Stimulated activated CD8-positive, alpha-beta memory T cell treated with anti-CD3 and anti-CD28 coated beads, Interleukin-15, amount 100 ng/mL, for 1 hour (primary cell): ENCODE measurements at places on chromosomes 1 and 21.

DNA sequence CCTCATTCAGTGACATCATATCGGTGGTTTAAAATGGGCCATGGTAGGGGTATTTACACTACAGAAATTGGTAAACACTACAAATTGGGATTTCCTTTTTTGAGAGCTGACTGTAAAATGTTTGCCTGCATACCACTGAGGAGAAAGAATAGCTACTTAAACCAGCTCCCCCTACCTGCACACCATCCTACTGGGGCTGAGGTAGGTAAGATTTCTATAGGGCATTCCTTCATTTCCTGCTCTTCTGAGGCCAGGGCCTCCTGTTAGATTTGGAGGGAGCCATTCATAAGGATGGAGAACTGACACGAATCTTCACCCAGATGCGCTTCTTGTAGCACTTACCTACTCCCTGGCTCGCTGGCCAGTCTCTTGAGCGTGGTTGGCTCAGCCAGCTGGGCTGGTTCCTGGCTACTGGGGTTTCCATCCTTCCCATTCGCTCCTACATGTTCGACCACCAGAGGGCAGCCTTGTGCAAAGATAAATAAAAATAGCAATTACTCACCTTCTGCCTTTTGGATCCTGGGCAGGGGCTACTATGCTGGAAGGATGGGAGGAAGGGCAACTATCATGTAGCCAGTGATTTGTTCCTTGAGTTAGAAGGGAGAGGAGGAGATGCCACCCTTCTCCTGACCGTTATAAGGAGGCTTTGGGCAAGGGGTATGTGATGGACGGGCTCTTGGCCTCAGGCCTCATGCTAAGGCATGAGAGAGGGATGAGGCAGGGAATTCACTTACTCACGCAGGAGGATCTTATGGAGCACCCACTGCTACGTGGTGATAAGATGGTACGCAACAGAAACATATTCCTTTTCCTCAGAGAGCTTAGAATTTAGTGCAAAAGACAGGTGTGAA is 10.7 kb downstream of the OPTC start:
- peak; percentile 65 for DNase-seq

DNA sequence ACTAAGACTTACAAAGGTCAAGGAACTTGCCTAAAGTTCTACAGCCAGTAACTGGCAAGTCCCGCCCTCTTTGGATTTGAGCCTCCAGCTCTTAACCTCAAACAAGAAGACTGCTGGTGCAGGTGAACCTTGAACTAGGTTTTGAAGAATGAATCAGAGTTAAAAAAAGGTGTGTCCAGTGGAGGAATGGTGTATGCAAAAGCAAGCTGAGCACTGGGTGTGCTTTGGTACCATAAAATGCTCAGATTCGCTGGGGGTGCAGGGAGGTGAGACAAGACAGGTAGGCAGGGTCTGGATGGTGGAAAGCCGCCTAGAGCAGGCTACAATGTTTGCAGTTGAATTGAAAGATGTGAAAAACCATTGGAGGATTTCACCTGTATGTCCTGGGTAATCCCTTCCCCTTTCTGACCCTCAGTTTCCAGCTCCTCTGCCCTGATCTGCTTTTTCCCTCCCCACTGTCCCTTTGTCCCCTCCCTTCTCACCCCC is 39.8 kb downstream of the FOXD2 start:
- no peak for DNase-seq

DNA sequence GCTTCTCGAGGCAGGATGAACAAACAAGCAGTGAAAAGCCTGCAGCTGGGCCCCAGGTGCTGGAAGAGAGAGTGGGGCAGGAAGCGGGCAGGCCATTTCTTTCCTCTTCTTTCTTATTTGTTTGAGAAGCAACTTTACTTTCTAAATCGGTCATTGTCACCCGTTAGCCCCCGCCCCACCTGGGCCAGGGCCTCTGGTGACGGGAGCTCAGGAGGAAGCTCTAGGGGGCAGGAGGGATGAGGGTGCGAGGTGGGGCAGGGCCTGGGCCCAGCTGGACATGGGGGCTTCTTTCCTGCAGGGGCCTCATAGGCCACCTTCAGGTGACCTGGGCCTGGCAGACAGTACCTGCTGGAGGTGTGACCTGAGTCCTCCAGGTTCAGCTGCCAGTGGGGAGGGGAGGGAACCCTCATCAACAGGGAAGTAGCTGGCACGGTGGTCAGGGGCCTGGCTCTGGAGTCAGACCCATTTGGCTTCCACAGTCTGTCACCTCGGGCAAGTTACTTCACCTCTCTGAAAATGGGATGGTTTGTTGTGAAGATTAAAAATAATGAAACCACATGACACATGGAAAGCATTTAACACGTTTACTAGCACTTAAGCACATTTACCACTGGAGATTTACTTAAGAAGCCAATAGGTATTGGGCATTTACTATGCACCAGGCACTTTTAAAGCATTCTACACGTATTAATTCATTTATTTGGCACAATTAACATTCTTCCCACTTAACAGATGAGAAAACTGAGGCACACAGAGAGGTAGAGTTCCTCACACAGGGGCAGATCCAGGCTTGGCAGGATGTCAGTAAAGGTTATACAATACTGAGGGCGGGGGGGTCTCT is 54.1 kb upstream of the ID3 start:
- DNase-seq, result no peak

GRCh38 chr21:32570456-32570855 is 14.9 kb downstream of the TCP10L start:
- no peak for DNase-seq

DNA sequence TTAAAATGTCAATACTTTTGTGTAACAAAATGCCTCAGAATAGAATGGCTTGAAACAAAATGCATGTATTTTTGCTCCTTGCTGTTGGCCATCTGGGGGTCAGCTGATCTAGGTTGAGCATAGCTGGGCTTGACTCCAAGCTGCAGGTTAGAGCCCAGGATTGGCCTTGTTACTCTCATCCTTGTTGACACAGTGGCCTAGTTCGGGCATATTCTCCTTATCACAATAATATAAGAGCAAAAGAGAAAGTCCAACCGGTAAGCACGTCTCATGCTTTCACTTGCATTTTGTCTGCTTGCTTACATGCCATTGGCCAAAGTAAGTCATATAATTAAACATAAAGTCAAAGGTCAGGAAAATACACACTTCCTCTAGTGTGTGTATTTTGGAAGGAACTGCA is 456.2 kb downstream of the KCNT2 start:
- no peak for DNase-seq

GRCh38 chr1:99279525-99279924 is 15.2 kb downstream of the PLPPR4 start:
- no peak for DNase-seq

GRCh38 chr1:185080422-185080821 is 35.1 kb downstream of the RNF2 start:
- DNase-seq, result no peak

GRCh38 chr1:209647156-209647555 is 5.1 kb downstream of the LAMB3 start:
- no peak for DNase-seq

- DNase-seq, result no peak
Measured at GRCh38 chr1:198601936-198602889, 36.6 kb upstream of the PTPRC start.

DNA sequence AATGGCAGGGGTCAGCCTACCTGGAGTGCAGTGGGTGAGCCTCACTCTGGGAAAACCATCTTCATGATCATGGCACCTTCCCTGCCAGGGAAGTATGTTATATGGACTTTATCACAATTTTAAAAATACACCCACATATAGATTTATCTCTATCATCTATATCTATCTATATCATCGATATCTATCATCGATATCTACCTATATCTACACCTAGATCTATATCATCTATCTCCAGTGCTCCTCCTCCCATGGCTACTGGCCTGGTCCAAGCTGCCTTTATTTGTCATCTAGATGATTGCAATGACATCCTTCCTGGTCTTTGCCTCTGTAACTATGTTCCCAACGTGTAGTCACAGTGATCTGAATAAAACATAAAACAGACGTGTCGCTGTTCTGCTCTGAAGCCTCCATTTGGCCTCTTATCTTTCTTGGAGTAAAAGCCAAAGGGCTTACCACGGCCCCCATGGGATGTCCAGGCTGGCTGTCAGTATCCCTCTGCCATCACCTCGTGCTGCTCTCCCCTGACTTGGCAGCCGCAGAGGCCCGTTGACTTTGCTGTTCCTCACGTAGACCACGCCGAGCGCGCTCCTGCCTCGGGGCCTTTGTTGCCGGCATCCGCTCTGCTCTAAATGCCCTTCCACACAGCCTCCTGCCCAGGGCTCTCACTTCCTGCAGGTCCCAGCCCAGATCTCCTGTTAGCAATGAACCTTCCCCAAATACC is 20.6 kb upstream of the KIF26B start:
- no peak for DNase-seq

DNA sequence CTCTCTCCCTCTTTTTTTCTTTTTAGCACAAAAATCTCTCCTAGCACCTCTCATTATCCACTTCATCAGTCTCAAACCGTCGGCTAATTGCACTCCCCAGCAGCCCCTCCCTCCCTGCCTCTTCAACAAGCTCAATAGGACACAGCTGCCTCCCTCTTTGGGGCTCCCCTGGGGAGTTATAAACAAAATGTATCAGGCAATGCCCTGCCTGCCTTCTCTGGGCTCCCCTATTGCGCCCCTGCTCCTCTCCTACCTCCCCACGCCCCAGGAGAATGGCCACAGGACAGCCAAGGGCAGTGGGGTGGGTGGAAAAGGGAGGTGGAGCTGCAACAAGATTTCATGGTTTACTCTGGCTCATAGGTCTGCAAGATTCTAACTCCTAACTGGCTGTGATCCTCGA is 147.1 kb upstream of the GRIK3 start:
- DNase-seq, result no peak

- DNase-seq, result no peak
Measured at GRCh38 chr1:162019006-162019405, 4.7 kb downstream of the OLFML2B start.

GRCh38 chr1:35576061-35576765 is 3.1 kb downstream of the TFAP2E start:
- no peak for DNase-seq

- DNase-seq, result no peak
Measured at GRCh38 chr1:95728841-95729240, 494.8 kb downstream of the RWDD3 start.
